Bronchial smooth muscle cell (primary cell): ENCODE measurements at places on chromosomes 2 and 18. TPM values are rescaled to one million over a fixed set of nuclear protein-coding genes. Genes with fewer than 3 reads are reported as not detected.

The CRYBA2 gene
- total RNA-seq, result not detected in 2 replicates

The MAP3K19 gene
- total RNA-seq, result not detected in 2 replicates

The KATNAL2 gene
- 3.8 and 9.5 TPM in 2 replicates for total RNA-seq

The RASGRP3 gene
- total RNA-seq, result 0.60 and 0.63 TPM in 2 replicates

The C1GALT1C1L gene
- 0.34 and 0.79 TPM in 2 replicates for total RNA-seq

The CHPF gene
- total RNA-seq, result 49.3 and 59.7 TPM in 2 replicates

The SLC5A7 gene
- not detected in 2 replicates for total RNA-seq

The SOX11 gene
- not detected in 2 replicates for total RNA-seq

The IL1RL1 gene
- 0.17 and 0.32 TPM in 2 replicates for total RNA-seq

The C2orf66 gene
- total RNA-seq, result under 0.01 TPM in 1 of 2 replicates, not detected in the other

The CNTNAP5 gene
- not detected in 2 replicates for total RNA-seq

The DSC3 gene
- under 0.01 and 0.09 TPM in 2 replicates for total RNA-seq

The ANKRD62 gene
- not detected in 2 replicates for total RNA-seq

The ERICH2 gene
- total RNA-seq, result 1.2 TPM in 1 of 2 replicates, not detected in the other

The FAM237A gene
- not detected in 2 replicates for total RNA-seq

The MEP1B gene
- not detected in 2 replicates for total RNA-seq

The FHOD3 gene
- 4.3 and 12.9 TPM in 2 replicates for total RNA-seq

The CASP10 gene
- 4.7 and 4.8 TPM in 2 replicates for total RNA-seq
